ENCODE measurements at places on chromosomes 11 and 22.

- no peak for DNase-seq
Observed at GRCh38 chr11:43576803-43577521, 103.6 kb upstream of the HSD17B12 start.

- no peak for DNase-seq
Observed at GRCh38 chr11:12430351-12430750, 53.0 kb downstream of the PARVA start.

DNA sequence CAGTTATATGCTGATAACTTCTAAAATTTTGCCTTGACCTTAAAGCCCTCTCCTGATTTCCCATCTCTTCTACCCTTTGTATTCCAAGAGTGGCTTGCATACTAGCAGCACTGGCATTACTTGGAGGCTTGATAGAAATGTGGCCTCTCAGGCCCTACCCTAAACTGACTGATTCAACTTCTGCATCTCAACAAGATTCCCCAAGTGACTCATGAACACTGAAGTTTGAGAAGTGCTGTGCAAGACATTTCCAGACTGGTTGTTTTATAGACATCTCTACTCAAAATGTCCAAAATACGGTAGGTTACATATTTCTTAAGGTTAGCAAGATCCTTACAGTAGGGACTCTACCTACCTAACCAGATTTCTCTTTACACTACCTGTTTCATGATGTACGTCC lies 48.6 kb downstream of the SESN3 start:
- no peak for DNase-seq

GRCh38 chr22:40635043-40635939 lies 1.2 kb downstream of the MRTFA start:
- DNase-seq: no peak

DNA sequence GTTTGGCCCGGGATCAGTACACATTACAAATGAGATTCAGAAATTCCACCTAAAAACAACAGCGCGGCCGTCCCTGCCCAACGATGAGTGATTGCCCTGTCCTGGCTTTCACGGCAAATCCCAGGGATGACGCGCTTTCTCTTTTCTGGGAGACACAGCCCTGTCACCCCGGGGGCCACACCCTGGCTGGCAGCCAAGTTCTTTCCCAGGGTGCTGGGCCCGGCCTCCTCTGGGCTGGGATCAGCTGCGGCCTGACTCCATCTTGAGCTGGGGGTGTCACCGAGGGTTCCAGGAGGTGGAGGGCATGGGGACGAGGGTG lies 82.7 kb downstream of the FBLN1 start:
- no peak for DNase-seq

All from stimulated activated CD4-positive, alpha-beta T cell treated with anti-CD3 and anti-CD28 coated beads, Interleukin-1b, Interleukin-23, amount 100 ng/mL, for 48 hours (primary cell).